ENCODE measurements at places on chromosomes 1 and 21. TPM values are rescaled to one million over a fixed set of nuclear protein-coding genes. Genes with fewer than 3 reads are reported as not detected.

CYP4Z1 gene
- 0.30 TPM for total RNA-seq

S100A12 gene
- 3.5 TPM for total RNA-seq

USH2A gene
- 2.3 TPM for total RNA-seq

NBPF4 gene
- total RNA-seq, result not detected

AXDND1 gene
- total RNA-seq, result not detected

TFF2 gene
- total RNA-seq, result not detected

GJA9 gene
- not detected for total RNA-seq

CORT gene
- not detected for total RNA-seq

RAVER2 gene
- 32.6 TPM for total RNA-seq

FLG2 gene
- total RNA-seq, result not detected

PDZK1 gene
- not detected for total RNA-seq

IL10 gene
- total RNA-seq, result 0.37 TPM

MSH4 gene
- 0.40 TPM for total RNA-seq

CRNN gene
- total RNA-seq, result not detected

SPATA21 gene
- total RNA-seq, result not detected

TENT5C gene
- total RNA-seq, result 16.7 TPM

Data from left ventricle myocardium superior (tissue), 1 donor.